ENCODE measurements at places on chromosomes 2 and 18.

DNA sequence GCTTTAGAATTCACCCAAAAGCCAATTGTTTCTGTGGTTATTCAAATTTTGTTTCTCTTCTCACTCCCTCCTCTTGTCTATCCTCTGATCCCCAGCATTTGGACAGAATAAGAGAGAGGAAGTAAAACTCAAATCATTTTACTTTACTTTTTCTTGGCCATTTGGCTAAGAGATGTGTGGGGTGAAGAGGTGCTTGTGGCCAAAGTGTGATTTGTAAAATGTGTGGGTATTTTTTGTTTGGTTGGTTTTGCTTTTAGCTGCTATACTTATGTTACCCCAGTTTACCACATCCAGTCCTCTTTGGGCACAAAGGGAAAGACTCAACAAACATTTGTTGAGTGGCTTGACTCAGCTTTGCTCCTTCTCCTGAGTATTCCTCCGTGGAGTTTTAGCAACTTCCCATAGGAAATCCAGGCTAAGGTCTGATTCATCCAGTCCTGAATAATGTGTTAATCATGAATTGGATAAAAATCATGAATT is 109.1 kb upstream of the CYP1B1 start:
- DNase-seq: no peak

- DNase-seq: no peak
Observed at GRCh38 chr2:37350034-37350433, 5.6 kb downstream of the QPCT start.

GRCh38 chr2:240402566-240403272 is 32.7 kb upstream of the GPC1 start:
- no peak for DNase-seq

- DNase-seq: no peak
Observed at GRCh38 chr2:40548521-40548920, 96.6 kb upstream of the SLC8A1 start.

DNA sequence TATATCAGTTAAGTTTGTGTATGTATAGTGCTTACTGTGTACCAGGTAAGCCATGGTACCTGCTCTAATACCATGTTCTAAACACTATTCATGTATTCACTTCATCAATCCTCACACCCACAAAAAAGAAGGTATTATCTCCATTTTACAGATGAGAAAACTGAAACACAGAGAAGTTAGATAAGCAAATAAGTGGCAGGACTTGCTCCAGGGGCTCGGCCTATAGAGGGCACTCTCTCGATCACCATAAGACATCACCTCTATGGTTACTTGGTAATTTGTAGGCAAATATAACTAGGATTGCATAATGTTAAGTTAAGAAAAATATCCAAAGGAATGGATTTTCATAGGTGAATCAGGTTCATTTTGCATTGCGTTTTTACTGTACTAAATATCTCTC is 118.1 kb upstream of the FN1 start:
- DNase-seq: no peak

DNA sequence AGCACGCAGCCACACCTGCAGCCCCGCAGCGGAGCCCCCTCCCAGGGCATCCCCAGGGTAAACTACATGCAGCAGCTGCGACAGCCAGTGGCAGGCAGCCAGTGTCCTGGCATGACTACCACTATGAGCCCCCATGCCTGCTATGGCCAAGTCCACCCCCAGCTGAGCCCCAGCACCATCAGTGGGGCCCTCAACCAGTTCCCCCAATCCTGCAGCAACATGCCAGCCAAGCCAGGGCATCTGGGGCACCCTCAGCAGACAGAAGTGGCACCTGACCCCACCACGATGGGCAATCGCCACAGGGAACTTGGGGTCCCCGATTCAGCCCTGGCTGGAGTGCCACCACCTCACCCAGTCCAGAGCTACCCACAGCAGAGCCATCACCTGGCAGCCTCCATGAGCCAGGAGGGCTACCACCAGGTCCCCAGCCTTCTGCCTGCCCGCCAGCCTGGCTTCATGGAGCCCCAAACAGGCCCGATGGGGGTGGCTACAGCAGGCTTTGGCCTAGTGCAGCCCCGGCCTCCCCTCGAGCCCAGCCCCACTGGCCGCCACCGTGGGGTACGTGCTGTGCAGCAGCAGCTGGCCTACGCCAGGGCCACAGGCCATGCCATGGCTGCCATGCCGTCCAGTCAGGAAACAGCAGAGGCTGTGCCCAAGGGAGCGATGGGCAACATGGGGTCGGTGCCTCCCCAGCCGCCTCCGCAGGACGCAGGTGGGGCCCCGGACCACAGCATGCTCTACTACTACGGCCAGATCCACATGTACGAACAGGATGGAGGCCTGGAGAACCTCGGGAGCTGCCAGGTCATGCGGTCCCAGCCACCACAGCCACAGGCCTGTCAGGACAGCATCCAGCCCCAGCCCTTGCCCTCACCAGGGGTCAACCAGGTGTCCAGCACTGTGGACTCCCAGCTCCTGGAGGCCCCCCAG is 254.1 kb downstream of the GLI2 start:
- DNase-seq: no peak

- DNase-seq: no peak
Observed at GRCh38 chr2:60853531-60853930, 27.8 kb upstream of the REL start.

DNA sequence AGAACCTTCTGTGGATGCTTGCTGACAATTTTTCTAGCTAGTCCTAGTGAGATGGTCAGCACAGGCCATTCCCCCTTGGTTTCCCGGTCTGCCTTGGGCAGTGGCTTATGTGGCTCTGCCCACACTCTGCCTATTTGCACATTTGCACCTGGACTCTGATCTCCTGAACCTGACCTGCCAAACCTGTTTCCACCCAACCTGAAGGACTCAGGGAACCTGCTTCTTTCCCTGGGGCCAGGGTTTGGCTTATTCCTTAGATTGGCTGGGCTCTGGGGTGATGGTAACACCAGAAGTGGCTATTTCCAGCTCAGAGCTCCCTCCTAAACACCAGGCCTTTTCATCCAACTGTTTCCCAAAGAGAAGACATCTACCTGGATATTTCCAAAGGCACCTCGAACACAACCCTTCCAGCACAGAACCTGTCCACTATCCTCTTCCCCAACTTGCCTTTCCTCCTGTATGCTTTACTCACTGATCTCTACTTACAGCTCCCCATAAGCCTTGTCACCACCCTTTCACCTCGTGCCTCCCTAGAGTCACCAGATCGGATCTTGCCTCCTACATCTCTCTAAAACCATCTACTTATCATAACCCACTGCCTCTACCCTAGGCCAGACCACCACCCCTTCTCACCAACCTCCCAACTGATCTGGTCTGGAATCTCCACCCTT is 5.8 kb upstream of the MTA3 start:
- no peak for DNase-seq

- DNase-seq: no peak
Observed at GRCh38 chr2:157318884-157319283, 6.7 kb downstream of the ERMN start.

DNA sequence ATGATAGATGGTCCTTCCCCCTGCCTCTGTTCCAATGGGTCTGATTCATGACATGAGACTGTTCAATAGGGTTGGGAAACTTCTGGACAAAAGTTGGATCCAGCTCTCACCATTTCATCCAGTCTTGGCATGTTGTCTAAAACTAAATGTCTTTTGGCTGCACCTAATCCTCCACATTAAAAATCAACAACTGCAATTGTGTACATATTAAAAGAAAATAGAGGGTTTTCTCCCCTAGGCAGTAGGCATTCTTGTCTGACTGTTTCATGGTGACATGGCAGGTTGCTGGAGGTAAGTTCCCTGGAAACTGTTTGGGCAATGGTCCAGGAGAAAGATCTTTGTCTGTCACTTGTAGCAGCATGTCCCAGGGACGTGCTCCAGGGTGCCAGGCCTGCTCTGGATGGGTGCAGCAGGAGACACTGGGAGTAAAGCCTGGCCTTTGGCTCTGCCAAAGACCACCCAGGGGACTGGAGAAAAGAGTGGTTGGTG is 135.8 kb downstream of the TCF4 start:
- DNase-seq: no peak

DNA sequence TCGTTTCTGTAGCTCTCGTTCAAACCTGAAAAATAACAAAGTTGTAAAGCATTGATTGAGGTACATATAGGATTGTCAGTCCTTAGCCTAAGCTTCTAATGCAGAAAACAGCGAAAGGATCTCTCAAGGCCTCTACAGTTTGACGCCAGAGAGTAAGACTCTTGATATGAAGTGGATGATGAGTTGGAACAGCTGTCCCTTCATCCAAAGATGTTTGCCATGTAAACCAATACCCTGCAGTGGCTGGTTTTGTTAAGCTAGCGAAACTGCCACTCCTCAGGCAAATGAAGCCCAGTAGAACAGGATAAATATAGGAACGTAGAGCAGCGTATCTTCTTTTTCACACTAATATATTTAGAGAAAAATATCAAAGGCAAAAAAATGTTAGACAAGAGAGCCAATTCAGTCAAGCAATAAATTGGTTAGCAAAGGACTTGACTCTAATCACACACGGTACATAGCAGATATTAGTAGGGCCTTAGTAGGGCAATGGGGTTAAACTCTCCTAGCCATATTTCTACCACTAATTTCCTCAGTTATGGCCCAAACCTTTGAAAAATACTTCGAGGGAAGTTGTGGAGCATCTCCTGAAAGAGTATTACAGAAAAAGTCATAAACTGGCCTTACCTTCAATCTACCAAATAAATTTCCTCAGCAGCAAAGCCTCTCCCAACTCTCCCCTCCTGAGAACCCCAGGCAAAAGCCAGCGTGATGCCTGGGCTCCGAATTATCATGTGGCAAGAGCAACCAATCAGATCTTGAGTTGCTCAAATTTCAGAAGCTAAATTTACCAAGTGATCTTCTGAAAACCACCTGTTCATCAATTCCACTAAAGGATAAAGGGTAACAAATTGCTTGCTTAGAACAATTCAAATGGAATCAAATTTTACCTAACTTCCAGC is at the start of gene NEB:
TSS of gene NEB (minus strand) at position 706 of the 902 bp plus-strand sequence. CDS start 1,320 bp downstream, outside the sequence.
- no peak for DNase-seq

DNA sequence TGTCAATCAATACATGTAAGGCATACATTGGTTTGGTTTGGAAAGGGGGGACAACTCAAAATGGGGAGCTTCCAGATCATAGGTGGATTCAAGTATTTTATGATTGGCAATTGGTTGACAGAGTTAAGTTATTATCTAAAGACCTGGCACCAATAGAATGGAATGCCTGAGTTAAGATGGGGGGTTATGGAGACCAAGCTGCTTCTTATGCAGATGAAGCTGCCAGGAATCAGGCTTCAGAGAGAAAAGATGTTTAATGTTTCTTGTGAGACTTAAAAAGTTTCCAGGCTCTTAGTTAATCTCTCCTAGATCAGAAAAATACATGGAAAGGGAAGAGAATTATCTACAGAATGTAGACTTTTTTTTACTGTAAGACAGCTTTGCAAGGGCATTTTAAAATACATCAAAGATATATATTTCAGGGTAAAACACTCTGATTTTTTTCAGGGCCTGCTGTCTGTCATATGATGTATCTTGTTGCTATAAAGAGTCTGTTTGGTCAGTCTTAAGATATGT is 1343.2 kb upstream of the LRRTM1 start:
- no peak for DNase-seq

DNA sequence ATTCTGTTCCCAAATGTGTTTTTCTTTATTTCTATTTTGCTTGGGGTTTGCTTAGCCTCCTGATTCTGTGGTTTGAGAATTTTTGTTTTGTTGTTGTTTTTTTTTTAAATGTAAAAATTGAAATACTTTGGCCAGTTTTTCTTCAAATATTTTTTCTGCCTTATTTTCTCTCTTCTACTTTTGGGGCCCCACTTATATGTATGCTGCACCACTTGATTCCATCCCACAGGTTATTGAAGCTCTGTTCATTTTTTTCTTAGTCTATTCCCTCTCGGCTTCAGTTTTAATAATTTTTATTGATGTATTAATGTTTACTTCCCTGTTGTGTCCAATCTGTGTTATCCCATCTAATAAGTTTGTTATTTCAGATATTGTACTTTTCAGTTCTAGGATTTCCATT is 17.7 kb upstream of the VIT start:
- DNase-seq: no peak

GRCh38 chr2:170846314-170846713 is 29.6 kb downstream of the GAD1 start:
- no peak for DNase-seq

DNA sequence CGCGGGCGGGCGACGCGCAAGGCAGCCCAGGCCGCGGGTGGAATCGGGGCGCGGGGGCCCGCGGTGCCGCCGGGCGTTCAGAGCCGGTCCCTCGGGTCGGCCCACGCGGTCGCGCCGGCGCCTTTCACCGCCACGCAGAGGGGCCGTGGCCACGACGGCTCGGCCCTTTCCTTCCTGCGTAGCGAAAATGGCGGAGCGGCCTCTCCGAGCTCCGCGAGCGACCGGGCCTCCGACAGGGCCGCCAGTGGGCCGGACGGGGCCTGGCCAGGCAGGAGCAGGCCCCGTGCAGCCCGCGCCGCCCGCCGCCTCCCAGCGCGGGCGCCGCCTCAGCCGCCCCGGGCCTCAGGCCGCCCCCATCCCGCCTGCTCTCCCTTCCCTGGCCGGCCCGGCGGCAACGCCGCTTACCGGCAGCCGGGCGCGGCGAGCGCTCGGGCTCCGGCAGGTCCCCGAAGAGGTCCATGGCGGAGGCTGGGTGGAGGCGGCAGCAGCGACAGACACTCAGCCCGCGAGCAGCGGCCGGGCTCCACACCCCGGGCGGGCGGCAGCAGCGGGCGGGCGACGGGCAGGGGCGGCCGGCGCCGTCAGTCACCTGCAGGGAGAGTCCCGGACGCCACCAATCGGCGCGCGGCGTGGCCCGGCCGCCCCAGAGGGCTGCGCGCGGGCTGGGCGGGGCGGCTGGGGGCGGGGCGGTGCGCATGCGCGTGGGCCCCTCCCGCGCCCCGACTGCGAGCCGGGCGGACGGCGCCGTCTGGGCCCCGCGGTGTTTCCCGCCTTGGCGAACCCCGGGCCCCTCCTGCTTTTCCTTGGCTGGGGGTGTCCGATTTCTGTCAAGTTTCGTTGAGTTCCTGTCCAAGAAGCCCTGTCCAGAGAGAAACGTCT is at the start of gene ILKAP:
TSS of gene ILKAP (minus strand) at position 602 of the 879 bp plus-strand sequence. CDS start at position 460, 142 bp downstream.
- DNase-seq: no peak

- no peak for DNase-seq
Observed at GRCh38 chr18:63292831-63293683, 26.5 kb downstream of the BCL2 start.

DNA sequence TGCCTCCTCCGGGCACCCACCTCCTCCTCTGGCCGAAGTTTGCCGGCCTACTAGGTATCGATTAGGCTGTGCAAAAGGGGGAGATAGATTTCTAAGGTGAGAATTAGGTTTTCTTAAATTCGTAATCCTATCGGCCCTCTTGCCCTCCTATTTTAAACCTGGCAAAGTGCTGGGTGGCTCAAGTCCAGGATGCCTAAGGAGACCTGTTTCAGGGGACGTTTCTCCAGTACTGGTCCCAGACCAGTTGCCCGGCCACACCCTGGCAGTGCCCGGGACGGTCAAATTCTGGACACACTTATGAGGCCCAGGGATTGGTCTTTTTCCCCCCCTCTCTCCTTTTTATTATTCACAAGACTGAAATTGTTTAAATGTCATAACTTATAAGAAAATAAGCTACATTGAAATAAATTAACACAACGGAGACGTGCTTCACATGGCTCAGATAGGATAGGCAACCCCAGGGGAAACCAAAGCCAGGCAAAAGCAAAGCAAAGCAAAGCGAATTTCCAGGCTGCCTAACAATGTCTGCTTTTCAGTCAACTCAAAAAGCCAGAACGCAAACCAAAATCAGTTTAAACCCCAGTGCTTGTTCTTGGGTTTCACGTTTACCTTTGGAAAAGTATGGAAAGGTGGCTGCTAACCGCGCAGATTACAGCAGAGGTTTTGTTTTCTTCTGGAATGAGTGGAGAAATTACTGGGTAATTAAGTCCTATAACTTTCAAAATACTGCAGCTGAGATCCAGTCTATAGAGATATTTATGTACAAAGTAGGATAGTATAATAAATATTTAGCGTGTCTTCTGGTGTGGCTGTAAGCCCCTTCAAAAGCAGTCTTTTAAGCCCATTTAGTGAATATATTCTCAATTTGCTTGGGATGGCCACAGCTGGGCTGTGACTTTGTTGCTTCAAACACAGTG is 3.0 kb downstream of the GBX2 start:
- DNase-seq: no peak

Measured in AG04450 (cell line).